ENCODE measurements at places on chromosomes 13 and 19.

GRCh38 chr13:79457948-79458347 is 23.0 kb upstream of the NDFIP2 start:
- DNase-seq: peak; percentile 45

- no peak for DNase-seq
These were observed 37.5 kb upstream of the VSTM2B start for GRCh38 chr19:29488316-29488715.

DNA sequence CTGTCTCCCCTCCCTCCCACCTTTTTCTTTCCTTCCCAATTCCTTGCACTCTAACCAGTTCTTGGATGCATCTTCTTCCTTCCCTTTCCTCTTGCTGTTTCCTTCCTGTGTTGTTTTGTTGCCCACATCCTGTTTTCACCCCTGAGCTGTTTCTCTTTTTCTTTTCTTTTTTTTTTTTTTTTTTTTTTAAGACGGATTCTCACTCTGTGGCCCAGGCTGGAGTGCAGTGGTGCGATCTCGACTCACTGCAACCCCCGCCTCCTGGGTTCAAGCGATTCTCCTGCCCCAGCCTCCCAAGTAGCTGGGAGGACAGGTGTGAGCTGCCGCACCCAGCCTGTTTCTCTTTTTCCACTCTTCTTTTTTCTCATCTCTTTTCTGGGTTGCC is 6.9 kb downstream of the MYADM start:
- DNase-seq: no peak

GRCh38 chr13:30364133-30364532 is 56.8 kb upstream of the KATNAL1 start:
- peak; percentile 78 for DNase-seq

DNA sequence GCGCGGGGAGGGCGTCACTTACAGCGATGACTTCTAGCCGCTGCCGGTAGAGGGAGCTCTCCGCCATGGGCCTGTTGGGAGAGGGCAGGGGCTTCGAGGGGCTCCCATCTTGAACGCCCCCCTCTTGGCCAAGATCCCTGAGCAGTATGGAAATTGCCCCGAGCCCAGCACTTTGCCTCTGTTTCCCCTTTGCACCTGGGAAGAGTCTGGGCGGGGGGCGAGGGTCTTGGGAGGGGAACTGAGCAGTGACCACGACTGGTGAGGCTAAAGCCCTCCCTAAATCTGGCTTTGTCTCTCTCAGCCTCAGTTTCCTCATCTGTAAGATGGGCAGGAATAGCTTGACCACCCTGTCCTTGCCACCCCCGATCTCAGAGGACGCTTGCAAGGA is 2.8 kb downstream of the PALM3 start:
- no peak for DNase-seq

GRCh38 chr13:20377720-20378119 is 145.6 kb upstream of the GJB6 start:
- DNase-seq: no peak

- no peak for DNase-seq
These were observed 20.1 kb upstream of the NDUFS7 start for GRCh38 chr19:1363599-1363998.

GRCh38 chr13:34822650-34823049 is 119.4 kb upstream of the NBEA start:
- DNase-seq: no peak

DNA sequence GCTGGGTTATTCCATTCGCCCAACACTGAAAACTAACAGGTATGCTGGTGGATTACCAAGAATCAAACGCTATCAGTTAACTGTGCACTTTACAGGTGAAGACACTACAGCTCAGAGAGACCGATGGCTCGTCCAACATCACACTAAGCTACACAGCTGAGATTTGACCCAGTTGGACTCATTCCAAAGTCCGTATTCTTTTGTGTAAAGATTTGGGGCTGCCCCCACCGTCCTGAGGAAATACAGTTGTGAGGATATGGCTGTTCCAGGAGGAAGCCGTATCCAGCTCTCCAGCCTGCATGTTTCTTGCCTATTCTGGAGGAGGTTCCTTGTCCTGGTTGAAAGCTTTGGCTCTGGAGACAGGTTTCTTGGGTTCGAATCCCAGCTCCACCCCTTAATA is 4.2 kb downstream of the ZSCAN5A start:
- DNase-seq: no peak

- no peak for DNase-seq
These were observed 24.7 kb downstream of the FGF9 start for GRCh38 chr13:21695546-21695945.

DNA sequence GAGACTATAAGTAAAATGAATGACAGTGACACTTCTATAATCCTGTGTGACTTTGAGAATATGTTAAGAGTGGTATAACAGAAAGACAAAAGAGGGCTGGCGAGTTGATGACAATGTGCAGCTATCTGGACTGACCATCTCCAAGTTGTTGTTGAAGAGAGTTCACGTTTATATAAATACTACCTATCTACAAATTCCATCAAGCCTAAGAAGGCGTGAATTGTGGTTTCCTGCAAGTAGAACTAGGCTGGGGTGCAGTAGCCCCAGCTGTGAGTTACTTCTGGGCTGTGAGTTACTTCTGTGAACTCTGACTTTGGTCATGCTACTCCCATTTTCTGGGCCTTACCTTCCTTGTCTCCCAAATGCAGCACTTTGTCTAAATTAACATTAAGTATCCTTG is 561.0 kb downstream of the TBC1D4 start:
- DNase-seq: no peak

- DNase-seq: peak; percentile 66
These were observed 3.7 kb upstream of the CLPTM1 start for GRCh38 chr19:44951179-44952159.

- DNase-seq: no peak
These were observed 21.0 kb upstream of the DPP9 start for GRCh38 chr19:4744451-4745174.

DNA sequence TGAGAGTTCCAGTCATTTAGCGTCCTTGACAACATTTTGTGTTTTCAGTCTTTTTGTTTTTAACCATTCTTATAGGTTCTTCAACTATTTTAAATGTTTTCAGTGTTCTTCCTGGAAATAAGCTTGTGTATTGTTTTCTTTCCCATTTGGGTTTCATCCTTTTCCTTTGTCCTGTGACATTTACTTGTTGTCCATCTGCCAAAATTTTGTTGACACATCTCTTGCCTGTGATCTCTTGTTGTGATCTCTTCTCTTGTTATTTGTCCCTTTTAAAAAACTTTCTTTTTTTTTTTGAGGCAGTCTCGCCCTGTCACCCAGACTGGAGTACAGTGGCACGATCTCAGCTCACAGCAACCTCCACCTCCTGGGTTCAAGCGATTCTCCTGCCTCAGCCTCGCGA is 96.5 kb downstream of the PDS5B start:
- DNase-seq: no peak

- DNase-seq: no peak
These were observed 137.9 kb upstream of the LSM14A start for GRCh38 chr19:34034318-34034846.

GRCh38 chr19:18232540-18233223 is 6.4 kb upstream of the PDE4C start:
- DNase-seq: peak; percentile 74

GRCh38 chr13:113047587-113047986 is 58.0 kb upstream of the F7 start:
- DNase-seq: no peak

- no peak for DNase-seq
These were observed 137.5 kb downstream of the KCNRG start for GRCh38 chr13:50152655-50153309.

DNA sequence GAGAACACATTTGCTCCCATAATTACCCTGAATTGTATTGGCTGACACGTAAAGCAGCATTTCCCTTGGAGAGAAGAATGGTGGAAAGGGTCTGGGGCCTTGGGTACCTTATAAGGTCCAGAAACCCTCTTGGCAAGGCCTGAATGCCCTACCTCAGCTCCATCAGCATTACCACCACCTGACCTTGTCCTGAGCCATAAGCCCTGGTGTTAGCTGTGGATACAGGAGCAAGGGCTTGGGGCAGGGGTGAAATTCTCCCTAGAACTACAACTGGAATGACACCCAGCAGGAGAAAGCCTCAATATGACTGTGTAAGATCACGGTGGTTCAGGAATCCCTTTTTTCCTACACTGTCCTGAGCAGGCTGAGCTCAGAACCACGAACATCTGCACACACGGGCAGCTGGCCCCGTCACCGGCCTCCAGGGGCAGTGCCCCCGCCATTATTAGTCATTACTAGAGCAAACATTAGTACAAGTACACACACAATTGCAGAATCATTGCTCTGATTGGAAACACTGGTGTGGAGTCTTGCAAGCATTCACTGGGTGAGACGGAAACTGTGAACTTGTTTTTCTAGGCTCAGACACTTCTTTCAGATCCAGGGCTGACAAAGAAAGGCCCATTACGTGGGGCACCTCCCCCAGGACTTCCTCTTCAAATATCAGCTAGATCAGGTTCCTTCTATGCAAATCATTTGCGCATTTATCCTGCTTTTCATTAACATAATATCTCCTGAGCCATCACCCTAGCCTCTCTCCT is 26.8 kb upstream of the MTIF3 start:
- DNase-seq: no peak

GRCh38 chr13:45341799-45342500 is 967 bp upstream of the TPT1 start:
- DNase-seq: no peak

DNA sequence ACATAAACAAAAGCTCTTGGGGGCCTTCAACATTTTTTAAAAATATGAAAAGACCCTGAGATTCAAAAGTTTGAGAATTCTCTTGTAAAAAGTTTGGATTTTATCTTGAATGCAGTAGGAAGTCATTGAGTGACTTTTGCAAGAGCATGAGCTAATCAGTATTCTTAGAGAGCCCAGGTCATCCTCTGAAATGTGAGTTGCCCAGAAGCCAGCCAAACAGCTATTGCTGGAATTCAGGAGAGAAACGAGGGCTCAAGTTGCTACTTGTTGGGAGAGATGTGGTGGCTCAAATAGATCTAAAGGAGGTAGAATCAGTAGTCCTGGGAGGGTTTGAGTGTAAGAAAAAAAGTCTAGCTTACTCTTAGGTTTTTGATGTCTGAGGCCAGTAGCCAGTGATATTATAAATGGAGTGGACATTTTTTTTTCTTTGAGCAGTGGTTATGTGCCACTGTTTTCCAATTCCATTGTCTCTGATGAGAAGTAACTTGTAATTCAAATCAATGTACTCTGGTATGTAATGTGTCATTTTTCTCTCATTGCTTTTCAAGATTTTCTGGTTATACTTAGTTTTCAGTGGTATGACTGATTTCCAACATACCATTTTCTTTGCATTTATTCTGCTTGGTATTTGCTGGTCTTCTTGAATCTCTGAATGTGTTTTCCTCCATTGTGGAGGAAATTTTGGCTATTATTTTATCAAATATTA is 30.7 kb downstream of the LMO7 start:
- DNase-seq: no peak

DNA sequence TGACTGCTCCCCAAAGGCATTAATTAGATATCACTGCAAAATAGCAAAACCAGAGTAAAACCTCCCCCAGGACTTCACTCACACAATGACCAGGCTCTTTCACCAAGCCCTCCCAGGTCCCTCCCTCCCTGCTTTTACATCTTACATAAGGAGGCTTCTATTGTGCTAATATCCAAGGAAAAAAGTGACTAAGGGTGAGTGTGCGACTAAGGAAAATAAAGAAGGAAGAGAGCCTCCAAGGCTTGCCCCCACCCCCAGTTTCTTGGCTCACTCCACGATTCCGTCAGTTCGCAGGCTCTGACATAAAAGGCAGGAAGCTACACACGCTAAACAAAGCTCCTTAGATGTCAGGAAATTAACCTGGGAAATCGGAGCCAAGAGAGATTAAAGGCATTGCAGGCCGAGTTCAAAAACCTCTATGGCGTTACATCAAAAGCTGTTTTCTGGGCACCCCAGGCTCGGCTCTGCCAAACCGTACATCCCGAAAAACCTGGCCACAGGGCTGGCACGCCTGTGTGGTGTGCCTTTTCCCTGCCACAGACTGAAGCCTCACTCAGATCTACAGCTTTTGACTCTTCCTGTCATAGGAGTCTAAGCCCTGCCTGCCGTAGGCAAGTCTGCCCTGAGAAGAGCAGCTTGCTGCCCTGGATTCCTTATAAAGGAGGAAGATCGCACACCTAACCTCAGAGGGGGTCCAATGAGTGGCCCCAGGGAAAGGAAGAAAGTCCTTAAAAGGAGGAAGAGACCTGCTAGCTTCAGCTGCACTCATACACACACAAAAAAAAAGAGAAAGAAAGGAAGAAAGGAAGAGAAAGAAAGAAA is 67.0 kb upstream of the SERP2 start:
- no peak for DNase-seq

DNA sequence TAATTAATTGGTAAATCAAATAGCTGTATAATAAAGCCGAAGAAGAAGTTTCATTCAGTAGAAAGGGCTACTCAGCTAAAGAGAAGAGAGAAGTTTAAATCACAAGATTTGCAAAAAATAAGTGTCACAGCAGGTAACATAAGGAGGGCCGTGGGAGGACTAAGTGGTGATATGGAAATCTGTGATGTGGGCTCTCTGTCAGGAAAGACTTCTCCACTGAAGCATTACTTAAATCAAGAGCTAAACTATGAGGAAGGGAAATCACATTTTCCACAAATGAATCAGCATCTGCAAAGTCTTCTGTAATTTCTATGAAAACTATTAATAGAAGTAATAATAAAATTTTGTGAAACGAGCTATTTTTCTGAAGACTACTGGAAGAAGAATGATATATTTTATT is 153.8 kb downstream of the PCDH9 start:
- DNase-seq: no peak

- DNase-seq: no peak
These were observed 644 bp upstream of the RAVER1 start for GRCh38 chr19:10333758-10334587.

DNA sequence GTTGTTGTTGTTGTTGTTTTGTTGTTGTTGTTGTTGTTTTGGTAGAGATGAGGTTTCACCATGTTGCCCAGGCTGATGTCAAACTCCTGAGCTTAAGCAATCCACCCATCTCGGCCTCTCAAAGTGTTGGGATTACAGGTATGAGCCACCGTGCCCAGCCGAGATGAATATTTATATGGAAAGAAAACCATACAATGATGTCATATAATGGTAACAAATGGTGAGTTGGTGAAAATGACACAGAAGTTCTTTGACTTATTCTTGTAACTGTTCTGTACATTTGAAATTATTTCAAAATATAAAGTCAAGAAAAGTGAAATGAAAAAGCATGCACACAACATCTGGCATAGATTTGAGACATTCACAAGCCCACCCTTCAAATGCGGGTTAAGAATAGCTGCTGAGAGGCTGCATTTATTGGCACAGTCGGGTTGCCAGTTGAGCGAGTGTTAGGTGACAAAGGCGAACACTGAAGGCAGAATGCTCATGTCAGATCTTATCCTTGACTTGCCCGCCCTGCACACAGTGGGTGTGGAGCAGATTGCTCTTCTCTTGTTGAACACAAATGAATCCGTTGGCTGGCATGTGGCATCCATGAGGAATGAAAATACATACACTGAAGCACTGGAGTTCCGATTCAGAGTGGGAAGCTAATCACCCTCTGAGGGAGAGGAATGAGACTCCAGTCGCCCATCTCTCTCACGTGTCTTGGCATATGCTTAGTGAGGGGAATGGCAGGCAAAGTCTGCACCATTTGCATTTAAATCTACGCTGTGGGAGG is 15.8 kb upstream of the UBE2S start:
- no peak for DNase-seq

All from SK-N-DZ (cell line).